ENCODE measurements at places on chromosomes 2 and 18. TPM values are rescaled to one million over a fixed set of nuclear protein-coding genes. Genes with fewer than 3 reads are reported as not detected.

The PLEKHH2 gene
- 3.3 TPM for polyA plus RNA-seq

The XIRP2 gene
- polyA plus RNA-seq = 0.01 TPM

The TET3 gene
- polyA plus RNA-seq = 1.8 TPM

The RAX gene
- polyA plus RNA-seq = not detected

The CYP1B1 gene
- 0.65 TPM for polyA plus RNA-seq

The GRB14 gene
- not detected for polyA plus RNA-seq

The TMEM163 gene
- not detected for polyA plus RNA-seq

The SERPINB11 gene
- polyA plus RNA-seq = 0.12 TPM

The SLC35F6 gene
- 19.4 TPM for polyA plus RNA-seq

The GKN2 gene
- not detected for polyA plus RNA-seq

The IL36B gene
- not detected for polyA plus RNA-seq

The ACKR3 gene
- not detected for polyA plus RNA-seq

The RIOK3 gene
- 21.5 TPM for polyA plus RNA-seq

The ACTG2 gene
- polyA plus RNA-seq = 887 TPM

The CDH2 gene
- 53.3 TPM for polyA plus RNA-seq

The ZBTB7C gene
- polyA plus RNA-seq = not detected

The CPLX4 gene
- polyA plus RNA-seq = not detected

The ZNF396 gene
- polyA plus RNA-seq = 0.26 TPM

The TTL gene
- 13.4 TPM for polyA plus RNA-seq

The PLA2R1 gene
- polyA plus RNA-seq = 0.24 TPM

The DSG4 gene
- not detected for polyA plus RNA-seq

The NAPG gene
- 9.8 TPM for polyA plus RNA-seq

The CLASP1 gene
- polyA plus RNA-seq = 12.3 TPM

The SNED1 gene
- polyA plus RNA-seq = 3.7 TPM

All from IMR-90 (cell line).